C1 segment of cervical spinal cord (tissue), 14 donors: ENCODE measurements at places on chromosomes 16 and 17.

GRCh38 chr16:11672206-11673090, 4.2 kb downstream of the SNN start:
- no peak for DNase-seq

DNA sequence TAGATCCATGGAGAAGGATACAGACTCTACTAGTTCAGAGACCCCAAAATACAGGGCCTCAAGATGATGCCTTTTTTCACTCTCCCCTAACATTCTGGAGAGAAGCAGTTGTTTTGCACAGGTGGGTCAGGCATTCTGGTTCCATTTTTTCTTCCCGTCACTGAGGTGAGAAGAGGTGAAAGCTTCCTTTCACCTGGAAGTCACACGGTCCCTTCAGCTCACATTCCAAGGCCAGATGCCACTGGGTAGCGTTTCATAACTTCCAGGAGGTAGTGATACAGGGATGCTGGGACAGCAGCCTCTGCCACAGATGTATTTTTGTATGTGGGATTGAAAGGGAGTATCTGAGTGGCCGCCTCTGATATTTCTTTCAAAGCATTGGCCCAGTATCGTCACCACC, 1.9 kb downstream of the CDK10 start:
- DNase-seq, result no peak

DNA sequence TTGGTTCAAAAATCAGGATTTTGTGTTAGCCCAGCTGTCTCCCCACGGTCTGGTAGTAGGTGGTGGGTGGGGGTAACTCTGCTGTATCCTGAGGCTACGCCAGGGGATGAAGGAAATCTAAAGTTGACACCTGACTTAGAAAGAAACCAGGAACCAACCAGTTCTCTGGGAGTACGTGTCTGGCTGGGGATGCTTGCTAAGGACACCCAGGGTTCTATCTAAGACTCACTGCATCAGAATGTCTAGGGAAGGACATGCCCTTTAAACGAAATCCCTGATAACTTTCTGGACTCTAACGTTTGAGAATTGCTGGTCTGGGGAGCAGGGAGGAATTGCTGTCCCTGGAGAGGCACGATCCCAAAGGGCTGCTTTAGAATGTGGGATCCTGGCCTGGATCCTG, 39.2 kb upstream of the CES5A start:
- DNase-seq, result no peak

DNA sequence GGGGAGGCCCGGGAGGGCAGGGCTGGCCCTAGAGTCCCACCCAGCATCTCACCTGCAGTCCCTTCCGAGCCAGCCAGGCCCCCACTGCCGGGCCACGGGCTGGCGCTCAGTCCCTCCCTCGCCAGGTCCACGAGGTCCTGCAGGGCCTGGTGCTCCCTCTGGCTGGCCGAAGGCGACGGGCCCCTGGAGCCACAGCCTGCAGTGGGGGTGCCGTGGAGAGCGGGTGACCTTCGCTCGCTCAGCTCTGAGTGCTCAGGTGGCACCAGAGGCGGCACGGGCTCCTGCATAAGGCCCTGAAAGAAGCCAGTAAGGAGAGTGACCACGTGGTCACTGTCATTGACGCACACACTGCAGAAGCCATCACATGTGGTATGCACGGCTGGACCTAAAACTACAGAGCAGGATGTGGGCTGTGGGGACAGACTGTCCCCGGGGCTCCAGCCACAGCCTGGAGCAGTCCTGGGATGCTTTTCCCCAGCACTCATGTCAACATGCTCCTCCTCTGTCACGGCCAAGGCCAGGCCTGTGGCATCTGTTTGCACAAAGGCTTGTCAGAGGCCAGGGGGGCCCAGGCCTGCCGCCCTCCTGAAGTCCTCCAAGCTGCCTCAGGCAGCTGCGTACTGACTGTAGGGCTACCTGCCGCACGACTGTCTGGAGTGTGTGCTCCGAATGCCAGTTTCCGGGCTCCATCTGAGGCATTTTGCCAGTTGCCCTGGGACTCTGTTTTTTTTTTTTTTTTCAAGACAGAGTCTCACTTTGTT, 15.1 kb downstream of the SLX4 start:
- DNase-seq, result no peak

DNA sequence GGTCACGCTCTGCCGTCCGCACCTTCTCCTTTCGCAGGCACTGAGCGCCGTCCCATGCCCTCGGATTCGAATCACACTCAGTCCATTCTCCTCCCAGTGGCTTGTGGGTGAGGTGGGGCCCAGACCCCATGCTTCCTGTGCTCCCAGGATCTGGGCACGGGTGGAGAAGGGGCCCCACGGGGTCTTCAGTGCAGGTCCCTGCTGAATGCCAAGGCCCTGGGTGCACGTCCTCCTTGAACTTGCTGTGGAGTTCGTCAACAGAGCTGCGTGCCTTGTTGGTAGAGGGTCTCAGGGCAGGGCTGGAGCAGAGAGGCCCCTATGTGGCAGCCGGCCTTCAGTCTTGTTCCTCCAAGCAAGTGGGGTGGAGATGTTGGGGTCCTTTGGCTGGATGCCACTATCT, 7.3 kb upstream of the MC1R start:
- DNase-seq, result no peak

DNA sequence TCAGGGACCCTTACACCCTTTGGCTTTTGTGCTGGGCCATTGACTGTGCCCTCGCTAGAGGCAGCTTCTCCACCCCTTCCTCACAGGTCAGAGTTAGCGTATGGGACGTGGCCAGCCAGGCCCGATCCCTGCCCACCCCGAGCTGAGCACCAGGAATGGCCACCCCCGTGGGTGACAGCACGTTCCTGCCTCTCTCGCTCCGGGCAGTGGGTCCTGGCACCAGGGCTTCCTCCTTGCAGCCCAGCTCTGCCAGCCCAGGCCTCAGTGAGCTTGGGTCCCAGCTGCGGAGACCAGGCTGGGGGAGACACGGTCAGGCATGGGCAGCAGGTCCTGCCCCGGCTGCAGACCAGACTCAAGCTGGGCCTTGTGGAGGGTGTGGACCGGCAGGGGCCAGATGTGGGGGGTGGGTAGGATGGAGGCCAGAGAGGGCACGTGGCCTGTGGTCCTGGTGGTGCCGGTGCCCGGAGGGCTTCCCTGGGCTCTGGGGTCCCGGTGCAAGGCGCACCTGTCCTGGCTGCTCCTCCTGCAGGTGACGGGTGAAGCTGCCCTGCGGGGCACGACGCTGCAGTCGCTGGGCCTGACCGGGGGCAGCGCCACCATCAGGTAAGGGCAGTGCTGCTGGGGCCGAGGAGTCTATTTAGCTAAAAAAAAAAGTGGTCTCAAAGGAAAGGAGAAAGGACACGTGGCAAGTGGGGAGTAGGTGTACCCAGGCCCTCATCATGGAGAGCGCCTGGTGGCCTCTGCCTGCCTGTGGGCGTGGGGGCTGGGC, 18.2 kb downstream of the ASPSCR1 start:
- no peak for DNase-seq

DNA sequence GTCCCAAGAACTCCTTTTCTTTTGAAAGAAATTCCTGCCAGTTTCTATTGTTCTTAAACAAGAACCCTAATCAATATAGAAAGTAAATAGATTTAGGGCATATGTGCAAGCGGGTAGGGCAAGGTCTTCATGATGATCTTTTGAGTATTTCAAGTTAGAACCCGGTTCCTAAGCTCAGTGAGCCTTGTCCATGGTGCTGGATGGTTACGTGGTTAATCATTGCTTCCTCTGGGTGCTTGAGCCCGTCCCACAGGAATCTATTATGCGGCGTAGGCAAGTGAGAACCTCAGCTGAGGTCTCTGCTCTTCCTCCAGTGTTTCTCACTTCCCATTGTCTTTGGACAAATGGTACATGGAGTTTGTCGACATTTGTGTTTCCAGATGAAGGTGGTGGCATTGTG, 580.8 kb upstream of the EEF2KMT start:
- DNase-seq, result no peak

DNA sequence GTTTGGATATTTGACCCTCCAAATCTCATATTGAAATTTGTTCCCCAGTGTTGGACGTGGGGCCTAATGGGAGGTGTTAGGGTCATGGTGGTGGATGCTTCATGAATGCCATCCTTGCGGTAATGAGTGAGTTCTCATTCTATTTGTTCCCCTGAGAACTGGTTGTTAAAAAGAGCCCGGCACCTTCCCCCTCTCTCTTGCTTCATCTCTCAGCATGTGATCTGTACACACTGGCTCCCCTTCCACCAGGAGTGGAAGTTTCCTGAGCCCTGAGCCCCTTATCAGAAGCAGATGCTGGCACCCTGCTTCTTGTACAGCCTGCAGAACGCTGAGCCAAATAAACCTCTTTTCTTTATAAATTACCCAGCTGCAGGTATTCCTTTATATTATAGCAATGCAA, 25.6 kb downstream of the PIK3R6 start:
- no peak for DNase-seq

- no peak for DNase-seq
Observed at GRCh38 chr16:64278196-64278595, 843.7 kb downstream of the CDH11 start.

DNA sequence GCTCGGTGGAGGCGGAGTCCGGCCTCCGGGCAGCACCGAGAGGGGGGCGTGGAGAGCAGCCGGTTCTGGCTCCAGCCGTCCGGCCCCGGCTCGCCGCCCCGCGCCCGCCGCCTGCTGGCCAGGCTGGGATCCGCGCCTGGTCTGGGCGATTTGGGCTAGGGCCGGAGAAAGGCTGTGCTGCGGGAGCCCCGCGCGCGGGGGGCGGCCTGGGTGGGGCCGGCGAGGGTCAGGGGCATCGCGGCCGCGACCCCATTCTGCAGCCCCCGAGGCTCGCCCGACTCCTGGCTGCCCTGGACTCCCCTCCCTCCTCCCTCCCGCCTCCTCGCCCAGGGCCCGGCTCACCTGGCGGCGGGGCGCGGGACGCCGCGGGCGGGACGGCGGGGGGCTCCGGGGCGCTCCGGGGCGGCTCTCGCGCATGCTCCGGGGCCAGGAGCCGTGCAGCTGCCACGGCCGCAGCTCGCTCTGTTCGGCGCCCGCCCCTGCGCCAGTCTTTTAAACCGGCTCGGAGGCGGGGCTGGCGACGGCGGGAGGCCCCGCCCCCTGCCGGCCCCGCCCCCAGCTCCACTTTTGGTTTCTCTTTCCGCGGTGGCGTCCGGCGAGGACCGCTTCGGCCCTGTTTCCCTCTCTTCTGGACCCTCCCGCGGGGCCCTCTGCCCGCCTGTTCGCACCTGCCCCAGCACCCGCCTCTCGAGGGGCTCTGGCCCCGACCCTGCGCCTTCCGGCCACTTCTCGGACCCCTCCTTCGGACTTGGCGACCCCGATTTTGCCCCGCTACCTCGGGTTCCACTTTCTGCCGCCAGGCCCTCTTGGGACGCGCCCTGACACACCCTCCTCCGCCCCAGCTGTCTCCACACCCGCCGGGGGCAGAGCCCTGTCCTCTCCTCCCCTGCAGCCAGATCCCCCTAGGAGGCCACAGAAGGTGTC, at the start of gene SOCS1:
SOCS1 (minus strand) TSS at position 468 of the 924 bp plus-strand sequence. CDS start 726 bp downstream, outside the sequence.
- DNase-seq, result peak; percentile 71

- DNase-seq, result no peak
Observed at GRCh38 chr16:88760424-88761142, 24.4 kb downstream of the PIEZO1 start.

GRCh38 chr16:10188236-10188635, 6.0 kb upstream of the GRIN2A start:
- no peak for DNase-seq

GRCh38 chr17:61240851-61241468, 158.7 kb upstream of the TBX2 start:
- DNase-seq, result no peak

DNA sequence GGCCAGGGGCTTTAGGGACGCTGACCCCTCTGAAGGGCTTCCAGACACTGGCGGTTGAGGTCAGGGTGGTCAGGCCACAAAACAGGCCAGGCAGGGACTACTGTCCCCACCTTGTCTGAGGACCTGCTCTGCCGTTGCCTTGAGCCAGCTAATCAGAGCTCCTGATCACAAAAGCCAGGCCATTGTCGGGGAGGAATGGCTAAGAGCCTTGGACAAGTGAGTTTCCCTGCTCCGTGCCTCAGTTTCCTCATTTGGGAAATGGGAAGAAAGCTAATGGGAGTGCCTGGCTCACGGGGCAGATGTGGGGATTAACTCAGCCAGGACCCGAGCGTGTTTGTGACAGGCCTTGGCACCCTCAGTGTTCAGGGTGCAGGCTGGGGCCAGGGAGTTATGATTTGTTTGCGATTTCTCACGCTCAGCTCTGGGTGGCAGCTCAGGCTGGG, 246.5 kb upstream of the CIBAR2 start:
- DNase-seq, result no peak

- DNase-seq, result no peak
Observed at GRCh38 chr17:49576088-49576916, 631 bp downstream of the NXPH3 start.

- DNase-seq, result no peak
Observed at GRCh38 chr16:89201439-89202377, 1.4 kb upstream of the SLC22A31 start.

DNA sequence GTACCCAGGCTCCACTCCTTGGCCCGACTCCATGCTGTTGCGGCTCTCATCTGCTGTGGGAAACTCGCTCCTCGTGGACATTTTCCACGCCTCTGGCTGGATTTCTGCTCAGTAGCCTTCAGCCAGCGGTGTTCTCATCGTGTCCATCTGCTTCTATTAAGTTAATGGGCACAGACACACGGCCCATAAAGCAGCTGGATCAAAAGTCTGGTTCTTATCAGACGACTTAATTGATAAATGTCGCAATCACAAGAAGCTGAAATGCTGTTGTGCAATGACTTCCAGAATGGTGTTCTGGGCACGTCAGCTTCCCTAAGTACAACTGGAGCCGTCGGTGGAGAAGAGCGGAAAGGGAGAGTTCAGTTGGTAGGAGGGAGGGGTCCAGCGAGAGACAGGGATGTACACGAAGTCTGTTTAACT, 211.7 kb upstream of the CHMP6 start:
- DNase-seq, result no peak

DNA sequence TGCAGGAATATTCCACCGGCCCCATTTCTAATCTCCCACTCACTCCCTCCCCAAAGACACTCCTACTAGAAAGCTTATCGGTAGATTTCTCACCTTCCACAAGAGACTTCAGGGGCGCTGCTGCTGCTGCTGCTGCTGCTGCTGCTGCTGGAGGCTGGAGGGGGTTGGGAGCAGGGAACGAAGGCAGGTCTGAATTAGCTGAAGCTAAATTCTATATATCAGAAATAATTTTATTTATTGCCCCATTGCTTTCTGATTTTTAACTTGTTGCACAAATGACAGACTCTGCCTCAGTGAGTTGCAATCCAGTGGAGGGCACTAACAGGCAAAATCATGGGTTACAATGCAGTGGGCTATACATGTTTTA, 25.8 kb upstream of the HLF start:
- DNase-seq, result no peak

DNA sequence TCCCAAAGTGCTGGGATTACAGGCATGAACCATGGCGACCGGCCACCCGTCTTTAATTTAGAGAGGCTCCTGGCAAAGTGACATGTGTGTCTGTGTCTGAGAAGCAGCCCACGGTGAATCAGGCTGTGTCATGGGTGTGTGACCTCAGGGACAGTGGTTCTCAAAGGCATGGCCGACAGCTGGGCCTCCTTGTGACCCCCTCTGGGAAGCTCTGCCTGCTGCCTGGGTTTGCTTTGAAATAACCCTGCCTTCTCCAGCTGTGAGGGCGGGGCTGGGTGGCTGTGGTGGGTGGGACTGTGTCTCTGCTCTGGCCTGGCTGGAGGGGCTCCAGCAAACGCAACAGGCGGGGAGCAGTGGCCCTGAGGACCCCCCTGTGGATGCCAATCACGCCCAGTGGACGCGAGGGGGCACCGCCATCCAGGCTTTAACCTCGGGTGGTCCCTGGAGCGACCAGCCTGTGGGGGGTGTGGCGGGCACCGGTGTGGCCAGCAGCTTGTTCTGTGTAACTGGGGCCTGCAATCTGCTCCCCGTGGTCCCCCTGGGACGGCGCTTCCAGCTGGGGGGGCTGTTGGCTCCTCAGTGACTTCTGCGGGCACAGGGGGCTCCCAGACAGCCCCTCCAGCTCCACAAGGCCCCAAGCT, 8.8 kb upstream of the APRT start:
- no peak for DNase-seq

GRCh38 chr16:46954562-46954961, 18.9 kb downstream of the DNAJA2 start:
- no peak for DNase-seq
